ENCODE measurements at places on chromosomes 16 and 17.

GRCh38 chr16:69747115-69747514 is 7.6 kb downstream of the NOB1 start:
- DNase-seq, result no peak

DNA sequence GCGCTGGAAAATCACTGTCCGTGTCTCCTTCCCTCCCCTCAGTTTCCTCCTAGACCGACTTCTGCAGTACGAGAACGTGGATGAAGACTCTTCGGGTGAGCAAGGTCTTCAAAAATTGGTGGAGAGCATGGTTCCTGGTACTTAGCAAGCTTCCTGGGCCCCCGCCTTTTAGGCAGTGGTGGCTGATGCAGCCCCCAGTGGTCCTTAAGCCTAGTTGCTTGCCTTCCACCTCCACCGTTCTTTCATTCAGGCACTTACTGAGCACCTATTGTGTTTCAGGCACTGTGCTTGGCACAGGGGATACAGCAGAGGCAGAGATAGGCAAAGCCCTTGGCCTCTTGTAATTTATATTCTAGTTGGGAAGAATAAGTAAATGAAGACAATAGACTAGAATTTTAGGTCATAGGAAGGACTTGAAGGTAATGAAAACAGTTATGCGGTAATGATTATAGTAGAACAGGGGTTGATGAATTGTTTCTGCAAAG is 767 bp downstream of the INO80E start:
- no peak for DNase-seq

DNA sequence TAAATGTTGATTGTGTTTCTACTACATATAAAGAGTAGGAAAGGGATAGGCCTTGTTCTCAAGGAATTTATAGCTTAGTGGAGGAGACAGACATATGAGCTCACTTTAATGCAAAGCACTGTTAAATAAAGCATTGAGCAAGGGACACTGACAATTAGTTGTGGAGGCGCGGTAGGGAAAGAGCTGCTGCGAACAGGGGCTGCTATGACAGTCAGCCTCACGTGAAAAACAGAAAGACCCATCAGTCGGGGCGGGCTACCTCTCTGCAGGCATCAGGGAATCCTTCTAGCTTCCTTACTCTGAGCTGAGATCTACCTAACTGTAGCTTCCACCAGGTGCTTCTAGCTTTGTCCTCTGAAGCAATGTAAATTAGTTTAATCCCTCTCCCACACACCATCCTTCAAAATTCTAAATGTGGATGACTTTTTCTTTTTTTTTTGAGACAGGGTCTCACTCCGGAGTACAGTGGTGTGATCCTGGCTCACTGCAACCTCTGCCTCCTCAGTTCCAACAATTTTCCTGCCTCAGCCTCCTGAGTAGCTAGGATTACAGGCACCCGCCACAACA is 129.9 kb upstream of the ZFHX3 start:
- DNase-seq, result no peak

GRCh38 chr17:58382108-58382871 is 30.3 kb upstream of the SUPT4H1 start:
- no peak for DNase-seq

DNA sequence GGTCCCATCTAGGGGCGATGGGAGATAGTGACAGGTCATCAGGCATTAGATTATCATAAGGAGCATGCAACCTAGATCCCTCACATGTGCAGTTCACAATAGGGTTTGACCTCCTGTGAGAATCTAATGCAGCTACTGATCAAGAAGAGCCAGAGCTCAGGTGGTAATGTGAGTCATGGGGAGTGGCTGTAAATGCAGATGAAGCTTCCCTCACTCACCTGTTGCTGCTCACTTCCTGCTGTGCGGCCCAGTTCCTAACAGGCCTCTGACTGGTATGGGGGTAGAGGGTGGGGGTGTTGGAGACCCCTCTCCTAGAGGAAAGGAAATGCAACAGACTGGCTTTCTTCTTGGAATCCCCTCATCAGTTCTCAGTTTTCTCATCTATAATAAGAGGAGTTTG is 131.4 kb downstream of the CA10 start:
- no peak for DNase-seq

DNA sequence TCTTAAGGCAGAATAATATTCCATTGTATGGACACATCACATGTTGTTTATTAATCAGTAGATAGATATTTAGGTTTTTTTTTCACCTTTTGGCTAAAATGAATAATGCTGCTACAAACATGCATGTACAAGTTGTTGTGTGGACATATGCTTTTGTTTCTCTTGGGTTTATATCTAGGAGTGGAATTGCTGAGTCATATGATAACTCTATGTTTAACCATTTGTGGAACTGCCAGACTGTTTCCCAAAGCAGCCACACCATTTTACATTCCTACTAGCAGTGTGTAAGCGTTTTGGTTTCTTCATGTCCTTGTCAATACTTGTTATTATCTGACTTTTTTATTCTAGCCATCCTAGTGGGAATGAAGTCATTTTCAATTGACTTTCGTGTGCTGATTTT is 21.3 kb downstream of the CYLD start:
- DNase-seq, result no peak

DNA sequence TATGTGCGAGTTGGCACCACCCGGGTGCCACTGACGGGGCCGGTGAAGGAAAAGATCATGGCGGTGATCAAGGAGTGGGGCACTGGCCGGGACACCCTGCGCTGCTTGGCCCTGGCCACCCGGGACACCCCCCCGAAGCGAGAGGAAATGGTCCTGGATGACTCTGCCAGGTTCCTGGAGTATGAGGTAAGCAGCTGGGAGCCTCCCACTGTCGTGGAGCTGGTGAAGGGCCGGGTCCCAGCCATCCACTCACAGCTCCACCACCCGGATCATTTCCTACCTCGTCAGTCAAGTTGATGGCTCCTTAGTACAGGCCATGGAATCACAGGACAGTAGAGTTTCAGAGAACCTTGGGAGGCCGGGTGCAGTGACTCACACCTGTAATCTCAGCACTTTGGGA is 20.0 kb downstream of the ATP2A1 start:
- no peak for DNase-seq
